Type B pancreatic cell (in vitro differentiated cells): ENCODE measurements at places on chromosomes 11 and 22. TPM values are rescaled to one million over a fixed set of nuclear protein-coding genes. Genes with fewer than 3 reads are reported as not detected.

- H3K27ac ChIP-seq = no peak overlapping the region
- H3K4me3 ChIP-seq = no peak overlapping the region
- H3K4me1 ChIP-seq = peaks cover 10% of the 10 kb centered on the region
- DNase-seq = no peak
Observed at GRCh38 chr22:43396934-43397457, 14.8 kb upstream of the MPPED1 start.

DNA sequence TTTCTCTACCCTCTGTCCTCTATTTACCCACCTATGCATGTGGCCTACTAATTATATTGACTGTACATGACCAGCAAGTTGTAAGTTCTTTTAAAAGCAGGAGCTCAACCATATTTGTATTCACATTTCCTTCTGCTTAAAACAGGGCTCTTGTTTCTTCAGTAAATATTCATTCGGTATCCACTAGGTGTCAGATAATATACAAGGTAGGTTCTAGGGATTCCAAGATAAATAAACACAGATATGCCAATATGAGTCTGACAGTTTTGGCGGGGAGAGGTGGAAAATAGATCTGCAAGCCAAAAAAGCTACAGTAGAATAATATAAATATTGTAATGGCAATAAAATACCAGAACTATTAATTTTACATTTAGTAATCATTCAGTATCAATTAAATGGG, 15.3 kb upstream of the RAB30 start:
- no peak for DNase-seq
- H3K27ac ChIP-seq = no peak overlapping the region
- H3K4me3 ChIP-seq = no peak overlapping the region
- no peaks in the 10 kb centered on the region for H3K4me1 ChIP-seq
- H3K36me3 ChIP-seq = no peaks in the 10 kb centered on the region

DNA sequence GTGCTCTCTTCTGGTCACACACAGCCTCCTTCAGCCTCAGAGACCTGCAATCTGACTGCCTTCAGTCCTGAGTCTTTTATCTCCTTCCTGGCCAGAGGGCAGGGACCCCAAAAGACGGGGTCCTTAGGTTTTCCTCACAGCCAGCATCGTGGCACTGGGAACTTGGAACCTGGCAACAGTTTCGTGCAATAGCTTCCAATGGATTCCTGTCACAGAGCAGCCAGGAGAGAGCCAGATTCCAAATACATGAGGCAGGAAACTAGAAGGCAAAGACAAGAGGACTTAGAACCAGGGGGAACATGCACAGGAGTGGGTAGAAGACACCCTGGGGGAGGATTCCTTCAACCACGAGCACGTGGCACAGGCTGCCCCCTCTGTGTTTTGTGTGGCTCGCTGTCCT, 48.6 kb downstream of the C11orf91 start:
- no peak overlapping the region for H3K4me3 ChIP-seq
- no peak overlapping the region for H3K27ac ChIP-seq
- no peak for DNase-seq
- peaks cover 7% of the 10 kb centered on the region for H3K4me1 ChIP-seq

DNA sequence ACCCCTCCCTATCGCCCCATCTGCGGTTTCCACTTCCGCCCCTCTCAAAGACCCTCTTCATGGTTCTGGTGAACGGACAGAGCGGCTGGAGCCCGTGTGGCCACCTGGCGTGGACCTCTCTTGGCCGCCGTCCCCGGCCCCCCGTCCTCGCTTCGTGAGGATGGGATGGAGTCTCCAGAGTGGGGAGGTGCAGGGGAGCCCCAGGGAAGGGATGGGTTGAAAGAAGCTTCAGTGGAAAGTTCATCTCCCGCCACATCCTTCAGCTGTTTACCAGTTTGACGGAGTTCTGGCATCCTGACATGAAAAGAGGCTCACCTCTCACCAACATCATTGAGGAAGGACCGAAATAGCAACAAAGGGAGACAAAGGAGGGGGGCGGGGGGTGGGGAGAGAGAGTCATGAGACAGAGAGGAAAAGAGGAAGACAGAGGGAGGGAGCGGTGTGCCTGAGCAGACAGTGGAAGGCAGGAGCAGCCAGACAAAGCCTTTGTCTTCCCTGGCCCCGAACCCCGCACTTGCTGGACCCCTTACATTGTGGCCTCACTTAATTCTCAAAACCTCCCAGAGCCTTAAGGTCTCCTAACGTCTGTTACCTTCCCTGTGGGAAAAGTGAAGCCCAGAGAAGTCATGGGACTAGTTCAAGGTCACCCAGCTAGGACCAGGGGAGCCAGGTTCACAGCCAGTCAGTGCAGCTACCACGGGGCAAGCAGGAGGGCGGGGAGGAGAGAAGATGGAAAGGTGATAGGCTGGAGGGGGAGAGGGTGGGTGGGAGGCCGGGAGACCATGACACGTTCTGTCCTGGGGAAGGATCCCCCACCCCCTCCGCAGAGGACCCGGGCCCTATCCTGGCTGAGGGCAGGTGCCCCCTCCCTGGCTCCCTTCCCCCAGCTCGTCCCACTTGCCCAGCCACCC, 54.9 kb downstream of the CD6 start:
- H3K4me3 ChIP-seq = no peak overlapping the region
- H3K4me1 ChIP-seq = peaks cover 37% of the 10 kb centered on the region
- DNase-seq = no peak
- H3K27me3 ChIP-seq = peaks cover 39% of the 10 kb centered on the region
- H3K27ac ChIP-seq = no peak overlapping the region
- H3K36me3 ChIP-seq = no peaks in the 10 kb centered on the region

DNA sequence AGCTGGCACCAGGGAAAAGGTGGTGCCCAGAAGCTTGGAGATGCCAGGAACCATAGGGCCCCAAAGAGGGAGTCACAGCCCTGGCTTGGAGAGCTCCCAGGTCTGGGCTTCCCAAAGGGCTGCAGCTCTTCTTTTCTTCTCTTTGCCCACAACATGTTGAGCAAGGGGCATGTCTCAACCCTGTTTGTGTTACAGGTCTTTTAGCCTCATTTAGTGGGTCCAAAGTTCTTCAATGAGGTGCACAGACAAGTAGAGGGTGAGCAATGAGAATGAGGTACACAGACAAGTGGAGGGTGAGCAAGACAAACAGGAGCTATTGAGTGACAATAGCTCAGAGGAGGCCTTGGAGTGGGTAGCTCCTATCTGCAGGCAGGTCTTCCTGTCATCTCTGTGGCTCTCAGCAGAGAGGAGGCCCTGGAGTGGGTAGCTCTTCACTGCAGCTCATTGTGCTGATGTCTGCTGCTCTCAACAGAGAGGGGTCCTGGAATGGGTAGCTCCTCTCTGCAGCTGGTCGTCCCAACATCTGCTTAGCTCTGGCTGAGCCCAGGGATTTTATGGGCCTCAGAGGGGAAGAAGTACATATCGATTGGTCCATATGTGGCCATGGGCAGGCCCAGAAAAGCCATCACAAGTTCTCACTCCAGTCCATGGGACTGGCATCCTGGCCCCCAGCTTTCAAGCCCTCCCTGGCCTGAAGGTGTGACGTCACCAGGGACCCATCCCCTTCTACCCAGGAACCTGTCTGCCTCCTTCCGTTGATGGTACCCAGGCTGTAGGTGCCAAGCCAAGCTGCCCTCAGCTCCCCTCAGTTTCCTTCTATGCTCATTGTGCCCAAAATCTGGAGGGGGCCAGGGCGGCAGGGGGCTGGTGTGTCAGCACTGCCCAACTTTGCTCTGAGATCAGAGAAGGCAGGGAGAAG, 34.9 kb downstream of the WBP2NL start:
- H3K4me3 ChIP-seq = no peak overlapping the region
- no peaks in the 10 kb centered on the region for H3K36me3 ChIP-seq
- no peaks in the 10 kb centered on the region for H3K4me1 ChIP-seq

GRCh38 chr22:30326255-30326705, 461 bp downstream of the TBC1D10A start:
- peaks cover 23% of the 10 kb centered on the region for H3K4me1 ChIP-seq
- peak overlapping the region; percentile 89 for H3K4me3 ChIP-seq
- DNase-seq = no peak
- no peak overlapping the region for H3K27ac ChIP-seq
- peaks cover 5% of the 10 kb centered on the region for H3K36me3 ChIP-seq
- H3K27me3 ChIP-seq = no peaks in the 10 kb centered on the region

- H3K4me3 ChIP-seq = no peak overlapping the region
- no peaks in the 10 kb centered on the region for H3K4me1 ChIP-seq
- no peak for DNase-seq
- H3K27me3 ChIP-seq = peaks cover 3% of the 10 kb centered on the region
Observed at GRCh38 chr11:95764267-95764898, 25.2 kb downstream of the FAM76B start.

GRCh38 chr11:83713708-83714107, 427.5 kb upstream of the CCDC90B start:
- no peaks in the 10 kb centered on the region for H3K36me3 ChIP-seq
- no peak overlapping the region for H3K27ac ChIP-seq
- no peak overlapping the region for H3K4me3 ChIP-seq
- DNase-seq = no peak
- H3K27me3 ChIP-seq = no peaks in the 10 kb centered on the region

DNA sequence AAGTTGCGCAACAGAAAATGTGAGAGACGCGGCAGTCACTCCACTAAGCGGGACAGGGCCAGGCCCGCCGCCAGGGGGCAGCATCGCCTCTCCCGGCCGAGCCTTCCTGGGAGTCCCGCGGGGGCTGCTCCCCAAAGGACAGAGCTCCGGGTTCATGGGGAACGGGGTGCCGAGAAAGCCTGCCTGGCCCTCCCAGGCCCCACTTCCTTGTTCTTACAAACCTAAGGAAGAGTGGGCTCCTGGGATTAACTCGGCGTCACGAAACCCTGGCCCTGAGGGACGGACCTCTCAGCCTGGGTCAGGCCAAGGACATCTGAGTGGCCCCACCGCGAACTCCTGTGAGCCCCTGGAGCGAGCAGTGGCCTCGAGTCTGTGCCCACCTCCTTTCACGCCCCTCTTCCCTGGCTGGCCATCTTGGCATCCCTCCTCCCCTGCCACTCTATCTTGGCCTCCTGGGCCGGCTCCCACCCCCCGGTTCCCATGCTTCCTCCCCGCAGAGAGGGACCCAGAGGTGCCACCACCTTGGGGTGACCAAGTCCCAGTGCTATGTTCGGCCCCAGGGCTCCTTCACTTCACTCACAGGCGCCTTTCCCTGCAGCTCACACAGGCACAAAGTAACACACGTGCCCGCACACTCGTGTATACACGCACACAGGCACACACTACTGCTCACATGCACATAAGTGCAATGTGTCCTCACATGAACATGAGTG, 99.9 kb upstream of the FGF3 start:
- H3K27me3 ChIP-seq = peaks cover 38% of the 10 kb centered on the region
- peaks cover 6% of the 10 kb centered on the region for H3K4me1 ChIP-seq
- H3K4me3 ChIP-seq = no peak overlapping the region
- no peak overlapping the region for H3K27ac ChIP-seq

GRCh38 chr11:130414107-130415080, 14.0 kb downstream of the ADAMTS8 start:
- no peak overlapping the region for H3K27ac ChIP-seq
- H3K4me3 ChIP-seq = no peak overlapping the region
- peaks cover 6% of the 10 kb centered on the region for H3K4me1 ChIP-seq
- no peak for DNase-seq
- H3K36me3 ChIP-seq = no peaks in the 10 kb centered on the region
- H3K27me3 ChIP-seq = peaks cover 43% of the 10 kb centered on the region

DNA sequence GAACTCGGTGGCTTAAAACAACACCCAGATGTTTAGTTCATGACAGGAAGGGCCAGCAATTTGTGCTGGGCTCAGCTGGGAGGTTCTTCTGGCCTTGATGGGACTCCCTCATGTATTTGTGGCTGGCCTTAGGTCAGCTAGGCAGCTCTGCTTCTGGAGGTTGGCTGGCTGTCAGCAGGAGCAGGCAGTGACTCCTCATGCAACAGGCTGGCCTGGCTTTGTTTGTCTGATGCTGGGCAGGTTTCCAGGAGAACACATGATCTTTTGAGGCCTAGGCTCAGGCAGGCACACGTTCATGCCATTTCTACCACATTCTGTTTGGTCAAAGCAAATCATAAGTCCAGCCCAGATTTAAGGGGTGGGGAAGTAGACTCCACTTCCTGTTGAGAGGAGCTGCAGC, 571.2 kb downstream of the TBC1D22A start:
- no peak for DNase-seq
- H3K27me3 ChIP-seq = no peaks in the 10 kb centered on the region
- no peak overlapping the region for H3K4me3 ChIP-seq
- no peaks in the 10 kb centered on the region for H3K4me1 ChIP-seq
- no peaks in the 10 kb centered on the region for H3K36me3 ChIP-seq
- no peak overlapping the region for H3K27ac ChIP-seq

DNA sequence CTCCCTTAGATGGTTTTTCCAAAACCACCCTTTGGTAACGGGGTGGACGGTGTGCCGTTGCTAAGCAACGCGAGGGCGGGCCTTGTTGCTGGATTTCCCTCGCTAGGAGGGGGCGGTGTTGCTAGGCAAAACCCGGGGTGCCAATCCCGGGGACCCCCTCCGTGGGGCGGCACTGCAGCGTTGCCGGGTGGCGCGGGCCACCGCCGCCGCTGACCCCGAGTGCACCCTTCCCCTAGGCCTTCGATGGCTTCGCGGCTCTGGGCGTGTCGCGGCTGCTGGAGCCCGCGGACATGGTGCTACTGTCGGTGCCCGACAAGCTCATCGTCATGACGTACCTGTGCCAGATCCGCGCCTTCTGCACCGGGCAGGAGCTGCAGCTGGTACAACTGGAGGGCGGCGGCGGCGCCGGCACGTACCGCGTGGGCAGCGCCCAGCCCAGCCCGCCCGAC, 8.9 kb downstream of the EHBP1L1 start:
- H3K4me3 ChIP-seq = no peak overlapping the region
- H3K36me3 ChIP-seq = no peaks in the 10 kb centered on the region
- H3K4me1 ChIP-seq = peaks cover 13% of the 10 kb centered on the region
- H3K27ac ChIP-seq = no peak overlapping the region

DNA sequence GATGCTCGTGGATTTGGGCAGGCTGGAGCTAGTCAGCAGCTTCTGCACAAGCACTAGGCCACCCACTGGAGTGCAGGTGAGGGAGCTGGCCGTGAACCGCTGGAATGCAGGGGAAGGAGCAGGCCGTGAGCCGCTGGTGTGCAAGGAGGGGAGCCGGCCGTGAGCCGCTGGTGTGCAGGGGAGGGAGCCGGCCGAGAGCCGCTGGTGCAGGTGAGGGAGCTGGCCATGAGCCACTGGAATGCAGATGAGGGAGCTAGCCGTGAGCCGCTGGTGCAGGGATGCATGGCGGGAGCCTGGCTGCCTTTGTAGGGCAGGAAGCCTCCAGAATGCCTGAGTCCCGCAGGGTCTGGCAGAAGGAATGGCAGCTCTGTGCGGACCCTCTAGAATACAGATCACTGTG, 4220.0 kb upstream of the OR11H1 start:
- DNase-seq = no peak
- H3K27ac ChIP-seq = no peak overlapping the region
- H3K4me1 ChIP-seq = no peaks in the 10 kb centered on the region

Gene ACER3
- total RNA-seq = 25.7 and 39.3 TPM in 2 replicates

Gene MGAT3
- 47.0 and 115 TPM in 2 replicates for total RNA-seq

Gene USH1C
- 21.8 and 30.0 TPM in 2 replicates for total RNA-seq

Gene PRR33
- total RNA-seq = not detected in 2 replicates

Gene RASSF10
- 8.6 and 13.8 TPM in 2 replicates for total RNA-seq

Gene TNRC6B
- total RNA-seq = 48.3 and 50.7 TPM in 2 replicates

Gene CRYAB
- total RNA-seq = 0.48 TPM in 1 of 2 replicates, not detected in the other

Gene MISFA
- 4.9 and 7.0 TPM in 2 replicates for total RNA-seq
